Esophagus squamous epithelium (tissue), 5 donors: ENCODE measurements at places on chromosomes 1 and 21.

GRCh38 chr21:44454747-44455523 is at the start of gene LRRC3:
TSS of gene LRRC3 (plus strand) at chr21:44455510. CDS start at chr21:44456645, 1,135 bp downstream.
- peak; percentile 44 for DNase-seq

- DNase-seq: no peak
These were observed 1.6 kb upstream of the EFNA1 start for GRCh38 chr1:155125946-155126555.

GRCh38 chr1:56106531-56107274 is 472.7 kb downstream of the PLPP3 start:
- no peak for DNase-seq

DNA sequence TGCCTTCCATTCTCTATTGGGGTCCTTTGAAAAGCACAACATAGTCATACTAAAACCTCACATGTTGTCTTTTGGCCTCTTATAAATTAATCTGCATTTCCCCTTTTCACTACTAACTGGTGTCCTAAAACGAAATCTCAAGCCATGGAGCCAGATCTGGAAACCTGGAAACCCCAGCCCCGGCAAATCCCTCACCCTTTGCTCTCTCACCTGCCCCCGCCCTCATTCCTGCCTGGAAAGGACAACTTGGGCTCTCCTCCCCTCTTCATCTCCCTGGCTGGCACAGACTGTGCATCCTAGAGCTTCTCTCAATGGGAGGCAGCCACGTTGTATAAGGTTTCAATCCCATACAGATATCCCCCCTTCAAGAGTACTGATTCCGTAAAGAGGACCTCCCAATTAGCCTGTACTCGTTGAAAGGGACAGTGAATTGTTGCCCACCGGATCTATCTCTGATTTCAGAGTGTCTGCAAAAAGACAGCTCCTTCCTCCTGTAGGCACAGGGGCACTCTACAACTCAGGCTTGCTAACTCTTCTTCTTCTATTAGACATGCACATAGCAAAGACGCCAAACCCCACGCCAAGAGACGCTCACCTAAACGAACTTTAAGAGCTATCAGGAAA is 1.4 kb downstream of the DUSP10 start:
- DNase-seq: no peak

GRCh38 chr1:37606481-37607263 is 10.9 kb upstream of the GNL2 start:
- no peak for DNase-seq

DNA sequence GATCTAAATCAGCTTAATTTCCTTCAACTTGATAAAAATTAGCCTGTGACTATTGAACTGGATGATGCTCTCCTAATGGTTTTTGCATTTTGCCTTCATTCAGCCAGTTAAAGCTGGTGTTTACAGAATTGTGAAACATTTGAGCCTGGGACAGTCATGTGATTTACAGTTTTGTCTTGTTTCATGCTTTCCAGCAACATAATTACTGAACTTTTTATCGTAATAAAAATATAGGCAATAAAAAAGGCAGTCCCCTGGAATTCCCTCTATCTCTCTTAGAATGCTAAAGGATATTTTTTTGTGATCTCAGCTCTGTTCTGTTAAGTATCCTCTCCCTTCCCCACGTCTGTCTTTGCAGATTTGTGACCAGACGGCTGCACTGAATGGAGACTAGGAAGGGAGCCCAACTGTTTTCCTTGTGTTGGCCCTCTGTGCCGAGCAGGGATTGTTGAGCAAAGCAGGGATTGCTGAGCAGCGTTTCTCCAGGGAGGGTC is 70.3 kb upstream of the RGL1 start:
- no peak for DNase-seq

DNA sequence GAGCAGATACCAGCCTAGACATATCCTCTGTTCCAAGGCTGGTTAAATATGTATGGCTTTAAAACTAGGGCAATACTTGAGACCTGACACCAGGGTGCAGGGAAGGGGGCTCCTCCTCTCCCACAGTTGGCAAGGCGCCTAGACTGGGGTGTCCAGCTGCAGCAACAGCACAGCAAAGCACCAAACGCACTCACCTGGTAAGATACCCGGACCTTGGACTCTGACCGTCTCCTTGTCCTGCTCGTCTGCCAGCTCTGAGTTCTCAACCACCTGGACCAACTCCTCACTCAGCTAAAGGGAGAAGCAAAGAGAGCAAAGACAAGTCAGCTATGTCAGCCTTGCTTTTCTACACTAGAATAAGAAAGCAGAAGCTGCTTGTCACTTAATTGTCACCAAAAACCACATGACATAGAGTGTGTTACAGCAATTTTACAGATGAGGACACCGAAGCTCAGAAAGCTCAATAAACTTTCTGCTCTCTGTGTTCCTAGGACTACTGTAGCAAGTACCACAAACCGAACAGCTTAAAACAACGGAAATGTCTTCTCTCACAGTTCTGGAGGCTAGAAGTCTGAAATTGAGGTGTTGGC is 4.4 kb downstream of the PACC1 start:
- no peak for DNase-seq

DNA sequence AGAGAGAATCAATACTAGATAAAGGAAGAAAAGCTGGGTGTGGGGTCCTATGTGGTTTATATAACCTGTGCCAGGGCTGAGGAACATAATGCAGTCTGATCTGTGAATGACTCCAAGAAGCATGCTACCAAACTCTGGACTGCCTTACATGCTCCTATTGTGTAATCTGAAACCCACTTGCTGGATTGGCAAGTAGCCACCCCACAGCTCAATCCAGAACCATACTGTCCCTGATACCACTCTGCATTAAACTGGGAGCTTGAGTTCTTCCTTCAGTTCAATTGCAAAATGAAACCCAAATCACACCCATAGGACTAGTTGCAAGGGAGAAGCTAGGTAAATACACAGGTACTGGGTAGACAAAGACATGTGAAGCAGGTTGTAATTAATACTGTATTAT is 115.4 kb upstream of the NEGR1 start:
- no peak for DNase-seq

GRCh38 chr1:66267201-66267940 is 266.6 kb upstream of the SGIP1 start:
- no peak for DNase-seq

GRCh38 chr1:201429736-201430501 is 8.4 kb upstream of the TNNI1 start:
- no peak for DNase-seq

DNA sequence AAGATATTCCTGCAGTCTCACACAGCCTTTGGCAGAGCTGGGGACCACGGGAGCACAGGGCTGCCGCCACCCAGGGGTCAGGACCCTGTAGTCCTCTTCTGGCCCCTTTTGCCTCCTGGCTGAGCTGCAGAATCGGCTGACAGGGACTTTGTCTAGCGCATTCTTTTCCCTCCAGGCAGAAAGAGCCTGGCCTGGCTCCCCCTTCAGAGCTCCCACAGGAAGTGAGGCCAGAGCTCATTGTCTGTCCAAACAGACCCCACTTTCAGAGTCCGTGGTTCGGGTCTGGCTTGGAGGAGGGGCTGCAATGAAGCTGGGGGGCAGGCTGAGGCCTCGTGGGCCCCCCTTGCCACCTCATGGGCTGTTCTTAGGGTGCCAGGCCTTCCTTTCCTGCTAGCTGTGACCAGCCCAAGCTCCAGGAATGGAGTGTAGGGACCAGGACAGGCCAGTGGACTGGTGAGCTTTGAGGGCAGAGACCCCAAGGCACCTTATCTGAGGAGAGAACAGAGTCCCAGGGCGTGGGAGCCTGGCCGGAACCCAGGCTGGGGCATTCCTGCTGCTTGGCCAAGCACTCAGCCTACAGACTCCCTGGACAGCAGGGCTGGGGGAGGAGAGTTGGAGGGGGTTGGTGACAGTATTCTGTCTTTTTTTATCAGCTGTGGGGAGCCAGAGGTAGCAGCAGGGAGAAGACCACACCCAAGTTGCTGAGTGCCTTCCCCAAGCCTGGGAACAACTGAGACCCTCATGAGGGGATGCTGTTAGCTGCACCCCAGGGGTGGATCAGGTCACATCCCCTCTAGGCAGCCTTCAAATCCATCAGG is 4.7 kb downstream of the CELSR2 start:
- no peak for DNase-seq

- no peak for DNase-seq
These were observed 101.4 kb downstream of the TSEN15 start for GRCh38 chr1:184152974-184153373.

DNA sequence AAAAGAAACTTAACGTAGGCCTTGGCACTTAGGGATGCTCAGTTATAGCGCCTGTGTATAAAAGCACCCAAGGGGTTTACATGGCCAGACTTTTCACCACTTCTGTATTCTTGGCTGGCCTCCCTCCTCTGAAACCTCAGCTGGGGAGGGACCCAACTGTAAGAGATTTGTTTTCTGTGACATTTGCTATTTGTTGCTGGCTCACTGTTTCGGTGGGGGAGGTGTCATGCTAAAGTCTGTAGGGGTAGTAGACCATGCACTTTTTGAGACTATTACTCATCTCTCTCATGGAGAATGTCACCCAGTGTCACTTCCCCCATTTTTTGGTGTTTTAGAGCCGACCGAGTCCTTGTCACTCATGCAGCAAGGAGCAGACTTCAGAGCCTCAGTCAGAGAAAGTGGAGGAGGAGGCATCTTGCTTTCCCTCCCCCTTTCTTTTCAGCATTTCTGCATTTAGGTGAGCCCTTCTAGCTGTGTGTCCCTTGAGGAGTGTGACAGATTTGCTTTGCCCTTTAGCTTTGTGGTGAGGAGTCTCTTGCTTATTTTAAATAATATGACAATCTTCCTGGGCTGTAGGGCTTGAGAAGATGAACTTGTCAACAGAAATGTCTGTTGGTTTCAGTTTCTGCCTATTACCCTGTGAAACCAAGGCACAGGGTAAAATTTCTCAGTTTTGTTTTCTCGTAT is 160.1 kb downstream of the FASLG start:
- DNase-seq: peak; percentile 10

DNA sequence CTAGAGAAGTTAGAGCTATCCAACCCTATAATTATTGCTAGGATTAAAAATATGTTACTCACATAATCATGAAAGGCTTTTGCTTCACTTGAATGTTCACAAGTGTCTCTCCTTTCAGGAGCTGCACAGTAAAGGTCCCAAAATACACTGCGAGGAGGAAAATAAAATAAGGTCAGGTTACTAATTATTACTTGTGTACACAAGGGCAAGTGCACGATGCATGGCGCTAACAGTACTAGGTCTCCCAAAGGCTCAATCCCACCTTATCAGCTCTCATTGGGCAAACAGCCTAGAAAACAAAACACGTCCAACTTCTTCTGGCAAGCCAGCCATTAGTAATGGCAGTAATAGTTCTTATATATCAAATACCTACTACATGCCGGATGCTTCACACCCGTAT is 4.4 kb downstream of the SSBP3 start:
- no peak for DNase-seq

- DNase-seq: no peak
These were observed 60.9 kb upstream of the RUNX3 start for GRCh38 chr1:24990779-24991641.

- DNase-seq: no peak
These were observed 226.8 kb downstream of the LMX1A start for GRCh38 chr1:165129568-165130164.

- DNase-seq: no peak
These were observed 33.0 kb upstream of the TRABD2B start for GRCh38 chr1:48030211-48030610.

DNA sequence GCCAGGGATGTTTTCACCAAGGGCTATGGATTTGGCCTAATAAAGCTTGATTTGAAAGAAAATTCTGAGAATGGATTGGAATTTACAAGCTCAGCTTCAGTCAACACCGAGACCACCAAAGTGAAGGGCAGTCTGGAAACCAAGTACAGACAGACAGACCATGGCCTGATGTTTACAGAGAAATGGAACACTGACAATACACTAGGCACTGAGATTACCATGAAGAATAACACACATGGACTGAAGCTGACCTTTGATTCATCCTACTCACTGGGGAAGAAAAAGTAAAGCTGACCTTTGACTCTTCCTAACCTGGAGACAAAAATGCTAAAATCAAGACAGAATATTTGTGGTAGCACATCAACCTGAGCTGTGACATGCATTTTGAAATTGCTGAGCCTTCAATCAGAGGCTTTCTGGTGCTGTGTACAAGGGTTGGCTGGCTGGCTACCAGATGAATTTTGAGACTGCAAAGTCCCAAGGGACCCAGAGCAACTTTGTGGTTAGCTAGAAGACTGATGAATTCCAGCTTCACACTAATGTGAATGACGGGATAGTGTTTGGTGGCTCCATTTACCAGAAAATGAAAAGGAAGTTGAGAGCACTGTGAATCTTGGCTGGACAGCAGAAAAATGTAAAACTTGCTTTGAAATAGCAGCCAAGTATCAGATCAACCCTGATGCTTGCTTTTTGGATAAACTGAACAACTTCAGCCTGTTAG is 190.4 kb upstream of the KCTD3 start:
- no peak for DNase-seq

- DNase-seq: no peak
These were observed 196.1 kb upstream of the ESRRG start for GRCh38 chr1:216919060-216919970.

DNA sequence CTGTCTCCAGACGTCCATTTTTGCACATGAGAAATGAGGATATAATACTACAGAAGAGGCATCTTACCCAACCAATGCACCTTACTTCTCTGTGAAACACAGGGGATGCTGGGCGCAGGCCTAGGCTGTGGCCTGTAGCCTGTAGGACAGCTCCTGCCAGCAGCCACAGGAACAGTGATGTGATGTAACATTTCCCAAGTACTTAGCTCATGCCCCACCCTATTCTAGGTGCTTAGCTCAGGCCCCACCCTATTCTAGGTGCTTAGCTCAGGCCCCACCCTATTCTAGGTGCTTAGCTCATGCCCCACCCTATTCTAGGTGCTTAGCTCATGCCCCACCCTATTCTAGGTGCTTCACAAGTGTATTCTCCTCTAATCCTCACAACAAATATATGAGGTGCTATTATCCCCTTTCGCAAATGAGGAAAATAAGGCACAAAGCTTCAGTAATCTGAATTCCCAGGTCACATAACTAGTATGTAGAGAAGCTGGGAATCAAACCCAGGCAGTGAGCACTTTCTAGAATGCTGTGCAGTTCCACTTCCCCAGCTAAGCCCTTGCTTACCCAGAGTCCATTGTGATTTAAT is 4.6 kb upstream of the NAXE start:
- DNase-seq: no peak

GRCh38 chr21:36464590-36464989 is 15.3 kb downstream of the CLDN14 start:
- DNase-seq: no peak

DNA sequence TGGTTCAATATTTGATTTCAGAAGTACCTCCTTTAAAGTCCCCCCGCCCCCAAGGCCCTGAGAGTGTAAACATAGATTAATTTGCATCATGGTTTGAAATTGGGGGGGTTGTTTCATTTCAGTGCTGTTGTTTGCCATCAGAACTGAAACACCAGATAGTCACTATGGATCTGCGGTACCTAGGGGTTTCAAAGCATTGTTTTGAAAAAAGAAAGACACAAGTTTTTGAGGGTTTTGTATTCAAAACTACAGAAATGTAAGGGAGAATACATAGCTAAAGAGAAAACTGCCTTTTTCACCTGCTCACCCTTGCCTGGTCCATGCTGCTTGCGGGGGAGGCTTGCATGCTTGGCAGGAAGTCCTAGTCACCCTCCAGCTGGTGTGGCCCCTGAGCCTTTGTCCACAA is 59.3 kb downstream of the ACP6 start:
- no peak for DNase-seq
